ENCODE measurements at places on chromosomes 3 and 15. TPM values are rescaled to one million over a fixed set of nuclear protein-coding genes. Genes with fewer than 3 reads are reported as not detected.

Gene SLC12A1
- not detected for total RNA-seq

GRCh38 chr3:115655761-115656282, 32.5 kb downstream of the GAP43 start:
- ATAC-seq = no peak

Gene OR5K2
- not detected for total RNA-seq

DNA sequence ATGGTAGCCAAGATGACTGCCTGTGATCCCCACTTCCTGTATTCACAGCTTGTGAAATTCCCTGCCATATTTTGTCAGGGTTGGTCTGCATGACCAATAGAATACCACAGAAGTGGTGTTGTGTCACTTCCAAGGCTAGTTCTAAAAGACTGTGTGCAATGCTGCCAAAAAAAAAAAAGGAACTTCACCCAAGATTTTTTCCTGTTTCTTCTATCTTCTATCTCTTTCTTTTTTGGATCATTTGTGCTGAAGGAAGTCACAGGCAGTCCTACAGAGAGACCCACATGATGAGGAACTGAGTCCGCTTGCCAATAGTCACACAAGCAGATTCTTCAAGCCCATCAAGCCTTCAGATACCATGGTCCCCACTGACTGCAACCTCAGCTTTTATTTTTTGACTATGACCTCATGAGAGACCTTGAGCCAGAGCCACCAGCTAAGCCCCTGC, 18.1 kb upstream of the RAF1 start:
- peak; percentile 82 for ATAC-seq

- ATAC-seq = no peak
Observed at GRCh38 chr3:89889386-89889785, 782.0 kb downstream of the EPHA3 start.

DNA sequence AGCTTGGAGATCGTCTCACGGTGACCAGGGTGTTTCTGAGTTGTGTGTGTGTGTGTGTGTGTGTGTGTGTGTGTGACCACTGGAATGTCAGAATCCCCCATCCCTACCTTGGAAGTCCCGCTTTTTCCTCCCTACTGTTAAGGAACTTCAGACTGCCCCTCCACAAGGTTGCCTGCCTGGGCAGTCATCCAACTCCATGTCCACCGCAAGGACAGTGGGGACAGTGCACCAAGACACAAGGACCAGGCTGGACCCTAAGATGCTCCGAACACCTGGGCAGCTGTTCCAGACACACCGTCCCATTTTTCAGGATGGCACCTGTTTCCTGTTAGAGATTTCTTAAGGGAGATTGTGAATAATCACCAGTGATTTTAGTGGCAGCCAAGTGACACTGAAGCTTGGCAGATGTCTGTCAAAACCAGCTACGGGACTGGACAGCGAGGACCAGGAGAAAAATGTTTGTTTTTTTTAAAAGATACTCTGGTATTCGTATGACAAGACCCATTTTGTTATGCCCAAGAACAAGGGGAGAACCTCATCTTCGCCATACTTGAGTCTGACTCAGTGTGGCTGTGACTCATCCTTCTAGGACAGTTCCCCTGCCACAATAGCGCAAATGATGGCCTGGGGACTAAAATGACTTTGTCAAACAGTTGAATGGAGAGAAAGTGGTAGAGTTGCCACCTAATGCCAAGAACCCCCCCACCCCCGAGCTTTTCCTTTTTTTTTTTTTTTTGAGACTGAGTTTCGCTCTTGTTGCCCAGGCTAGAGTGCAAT, 15.5 kb downstream of the PAQR9 start:
- no peak for ATAC-seq

Gene BLOC1S6
- 53.2 TPM for total RNA-seq

Gene C3orf49
- not detected for total RNA-seq

GRCh38 chr3:72830452-72831223, 17.6 kb downstream of the SHQ1 start:
- ATAC-seq = no peak

Gene IL5RA
- 0.15 TPM for total RNA-seq

Gene UROC1
- total RNA-seq = not detected

Gene OR4M2
- not detected for total RNA-seq

Gene MNS1
- total RNA-seq = 2.0 TPM

DNA sequence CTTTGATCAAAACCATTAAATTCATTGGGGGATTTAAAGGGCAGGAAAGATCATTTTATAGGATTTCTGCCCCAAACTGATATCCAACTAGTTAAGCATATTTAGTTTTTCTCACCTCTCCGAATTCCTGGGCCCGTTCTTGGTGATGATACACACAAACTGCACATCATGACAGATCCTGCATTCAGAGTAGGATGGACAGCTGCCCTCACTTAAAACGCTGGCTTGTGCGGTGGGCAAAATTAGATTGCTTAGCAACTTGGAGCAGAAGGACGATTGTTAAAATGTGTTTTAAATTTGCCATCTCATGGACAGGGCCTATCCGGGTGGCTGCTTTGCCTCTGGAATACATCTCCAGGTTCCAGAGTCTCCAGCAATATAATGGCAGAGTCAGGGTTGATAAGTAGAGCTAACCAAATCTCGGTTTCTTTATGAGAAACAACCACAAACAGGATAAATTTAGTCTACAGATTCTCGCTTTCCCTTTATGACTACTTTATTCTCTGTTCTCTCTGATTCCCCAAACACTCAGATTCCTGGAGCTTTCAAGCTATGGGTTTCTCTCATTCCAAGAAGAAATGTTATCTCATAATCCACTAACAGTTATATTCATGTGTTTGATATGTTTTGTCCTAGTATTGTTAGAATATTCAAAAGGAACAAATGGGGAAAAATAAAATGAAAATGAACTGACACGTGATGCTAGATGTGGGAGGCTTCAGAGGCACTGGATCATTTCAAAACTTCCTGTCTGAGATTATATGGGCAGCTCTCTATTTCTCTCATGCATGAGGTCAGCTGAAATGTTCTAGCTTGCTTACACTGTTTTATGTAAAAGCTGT, 1014.1 kb upstream of the SEMA6D start:
- no peak for ATAC-seq

DNA sequence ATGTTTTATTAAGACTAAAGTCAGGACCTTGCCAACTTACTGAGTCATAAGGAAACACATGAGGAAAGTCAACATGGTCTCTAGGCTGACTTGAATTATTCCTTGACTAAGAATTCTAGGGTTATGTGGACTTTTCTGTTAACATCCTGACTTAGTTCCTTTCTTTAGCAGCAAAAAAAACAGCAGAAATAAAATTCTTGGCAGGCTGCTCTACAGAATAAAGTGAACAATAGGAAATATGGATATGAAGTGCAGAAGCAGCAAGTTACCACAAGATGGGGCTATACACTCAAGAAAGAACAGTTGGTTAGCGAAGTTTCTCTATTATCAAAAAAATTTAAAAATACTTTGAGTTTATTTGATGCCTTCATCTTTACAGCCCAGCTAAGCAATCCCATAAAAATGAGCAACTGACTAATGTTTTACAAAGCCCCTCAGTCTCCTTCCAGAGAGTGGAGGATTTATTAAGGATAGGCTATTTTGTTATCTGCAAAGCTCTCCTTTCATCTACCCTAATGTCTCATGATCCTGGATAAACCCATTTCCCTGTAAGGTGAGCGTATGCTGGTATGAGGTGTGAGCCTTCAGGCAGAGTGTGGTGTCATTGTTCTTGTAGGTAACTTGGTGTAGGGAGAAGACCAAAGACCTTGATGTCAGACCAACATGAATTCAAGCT, 23.1 kb upstream of the MCCC1 start:
- ATAC-seq = no peak

Gene ZDHHC23
- total RNA-seq = 2.8 TPM

DNA sequence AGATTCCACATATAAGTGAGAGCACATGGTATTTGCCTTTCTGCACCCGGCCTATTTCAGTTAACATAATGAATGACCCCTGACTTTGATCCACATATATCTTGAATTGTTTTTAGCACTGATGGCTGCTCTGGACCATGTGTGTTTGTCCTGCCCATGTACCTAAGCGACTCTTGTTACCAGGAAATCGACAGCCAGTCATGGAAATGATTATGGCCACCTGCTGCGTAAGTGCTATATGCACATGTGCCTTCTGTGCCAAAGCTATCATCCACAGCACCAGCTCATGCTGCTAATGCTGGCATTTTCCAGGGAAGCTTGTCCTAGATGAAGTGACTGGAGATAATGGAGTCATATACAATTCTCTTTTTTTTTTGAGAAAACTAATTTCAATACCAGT, 103.7 kb downstream of the PEX5L start:
- no peak for ATAC-seq

Gene KLHL40
- not detected for total RNA-seq

Gene SLC24A5
- not detected for total RNA-seq

GRCh38 chr3:79139395-79140068, 628.3 kb downstream of the ROBO1 start:
- no peak for ATAC-seq

Gene GMNC
- total RNA-seq = not detected

Gene TGM5
- not detected for total RNA-seq

DNA sequence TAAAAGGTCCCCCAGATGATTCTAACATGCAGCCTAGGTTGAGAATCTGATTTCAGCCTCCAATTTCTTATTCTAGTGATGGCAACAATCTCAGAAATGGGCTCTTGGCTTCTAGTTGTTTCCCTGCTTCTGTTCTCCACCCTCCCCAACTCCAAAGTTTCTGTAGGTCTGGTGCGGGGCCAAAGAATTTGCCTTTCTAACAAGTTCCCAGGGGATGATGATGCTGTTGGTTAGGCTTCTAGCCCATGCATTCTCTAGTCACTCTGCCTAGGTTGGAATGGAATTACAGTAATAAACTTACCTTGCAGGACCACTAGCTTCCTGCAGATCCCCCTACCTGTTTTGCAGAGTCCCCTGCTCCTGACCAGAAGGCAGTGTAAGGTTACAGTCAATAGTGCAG, 103.2 kb upstream of the PPP2R3A start:
- ATAC-seq = no peak

Gene STRC
- not detected for total RNA-seq

GRCh38 chr3:140529096-140529495, 148.8 kb upstream of the TRIM42 start:
- ATAC-seq = peak; percentile 31

- peak; percentile 95 for ATAC-seq
Observed at GRCh38 chr3:107956991-107957900, 133.6 kb downstream of the CD47 start.

DNA sequence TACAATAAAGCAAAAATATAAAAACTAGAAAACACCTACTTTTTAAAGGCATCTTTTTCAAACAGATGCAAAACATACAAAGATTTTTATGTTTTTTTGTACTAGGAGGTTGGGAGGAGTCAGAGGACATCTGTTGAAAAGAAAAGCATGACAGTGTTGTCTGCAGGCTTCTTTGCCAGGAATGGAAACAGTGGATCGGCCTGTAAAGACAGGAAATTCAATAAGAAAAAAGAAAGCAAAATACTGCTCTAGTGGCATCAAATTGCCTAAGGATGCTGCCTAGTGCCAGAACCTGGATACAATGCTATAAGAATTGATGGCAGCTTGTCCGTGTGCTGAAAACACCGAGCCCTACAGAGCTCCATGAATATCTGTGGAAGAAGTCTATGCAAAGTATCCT, 69.9 kb downstream of the TBC1D5 start:
- ATAC-seq = no peak

GRCh38 chr3:57959423-57960173, 48.6 kb upstream of the FLNB start:
- ATAC-seq = peak; percentile 49

DNA sequence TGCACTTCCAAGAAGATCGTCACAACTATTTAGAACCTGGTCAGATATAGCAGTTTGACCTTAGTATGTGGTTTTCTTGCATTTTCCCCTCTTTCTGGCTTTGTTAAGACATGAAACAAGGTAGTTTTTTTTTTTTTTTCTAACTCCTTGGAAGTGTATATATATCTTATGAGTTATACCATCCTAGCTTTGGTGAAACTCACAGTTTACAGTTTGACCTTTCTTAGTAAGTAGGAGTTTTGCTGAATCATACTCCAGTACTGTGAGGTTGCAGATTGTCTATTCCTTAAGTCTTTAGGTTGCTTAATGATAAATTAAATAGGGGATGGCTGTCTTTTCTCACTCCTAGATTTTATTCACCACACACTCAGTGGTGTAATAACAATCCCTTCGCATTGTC, 325.0 kb downstream of the RBMS3 start:
- ATAC-seq = no peak

DNA sequence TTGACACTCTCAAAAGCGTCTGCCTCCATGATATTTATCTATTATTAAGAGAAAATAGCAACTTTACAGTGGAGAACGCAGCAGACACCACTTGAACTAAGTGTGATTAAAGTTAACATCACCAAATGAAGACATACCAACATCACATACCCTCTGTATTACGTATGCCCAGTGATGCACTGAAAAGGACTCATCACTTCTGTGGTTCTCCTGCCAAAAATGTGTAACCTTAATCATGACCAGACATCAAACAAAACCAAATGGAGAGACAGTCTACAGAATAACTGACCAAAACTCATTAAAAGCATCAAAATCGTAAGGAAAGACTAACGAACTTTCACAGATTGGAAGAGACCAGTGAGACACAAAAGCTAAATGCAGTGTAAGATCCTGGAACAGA, 103.2 kb downstream of the PPP2R3A start:
- no peak for ATAC-seq

Gene TP63
- total RNA-seq = 7.4 TPM
